ENCODE measurements at places on chromosomes 1 and 21.
A peak's percentile ranks its signal among the peaks of the same experiment; 100 is the strongest.

- no peak for DNase-seq
These were observed 139.5 kb downstream of the GLIS1 start for GRCh38 chr1:53599481-53599880.

- no peak for DNase-seq
These were observed 9.5 kb downstream of the SH3BP5L start for GRCh38 chr1:248816042-248816851.

DNA sequence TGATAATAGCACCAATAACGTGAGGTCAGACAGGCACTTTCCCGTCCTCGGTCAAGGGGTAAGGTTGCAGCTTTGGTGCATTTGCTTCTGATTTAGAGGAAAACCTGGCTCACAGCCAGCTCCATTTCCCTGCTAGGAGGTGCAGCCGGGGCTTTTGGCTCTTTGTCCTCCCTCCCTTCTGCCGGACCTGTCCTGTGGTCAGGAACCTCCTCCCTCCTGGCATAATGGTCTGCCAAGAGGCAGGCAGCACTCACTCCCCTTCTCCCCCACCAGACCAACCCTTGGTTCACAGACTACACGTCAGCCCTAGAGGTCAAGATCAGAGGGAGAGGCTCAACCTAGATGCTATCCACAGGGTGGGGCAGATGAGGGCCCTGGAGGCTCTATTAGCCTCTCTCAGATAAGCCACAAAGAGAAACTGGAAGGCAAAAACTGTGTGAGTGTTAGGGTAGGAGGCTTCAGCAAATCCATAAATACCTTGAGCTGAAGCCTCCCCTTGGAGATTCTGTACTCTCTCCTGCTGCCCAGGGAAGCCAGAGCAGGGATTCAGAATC is 64.8 kb downstream of the PLXNA2 start:
- no peak for DNase-seq

DNA sequence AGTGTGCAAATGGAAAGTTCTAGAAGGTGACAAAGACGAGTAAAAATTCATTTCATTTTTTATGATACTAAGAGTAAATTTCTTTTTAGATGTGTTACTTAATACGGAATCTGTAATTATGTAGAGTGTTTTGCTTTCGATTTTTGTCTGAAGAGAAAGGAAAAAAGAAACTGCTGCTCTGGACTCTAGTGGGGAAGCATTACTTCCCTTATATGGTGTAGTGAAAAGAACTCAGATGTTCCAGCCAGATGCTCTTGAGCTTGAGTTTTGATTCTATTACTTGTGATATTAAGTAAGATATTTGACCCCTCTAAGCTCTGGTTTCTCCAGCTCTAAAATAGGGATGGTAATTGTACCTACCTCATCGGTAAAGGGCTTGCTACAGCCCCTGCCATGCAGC is 12.2 kb upstream of the GPR161 start:
- no peak for DNase-seq

DNA sequence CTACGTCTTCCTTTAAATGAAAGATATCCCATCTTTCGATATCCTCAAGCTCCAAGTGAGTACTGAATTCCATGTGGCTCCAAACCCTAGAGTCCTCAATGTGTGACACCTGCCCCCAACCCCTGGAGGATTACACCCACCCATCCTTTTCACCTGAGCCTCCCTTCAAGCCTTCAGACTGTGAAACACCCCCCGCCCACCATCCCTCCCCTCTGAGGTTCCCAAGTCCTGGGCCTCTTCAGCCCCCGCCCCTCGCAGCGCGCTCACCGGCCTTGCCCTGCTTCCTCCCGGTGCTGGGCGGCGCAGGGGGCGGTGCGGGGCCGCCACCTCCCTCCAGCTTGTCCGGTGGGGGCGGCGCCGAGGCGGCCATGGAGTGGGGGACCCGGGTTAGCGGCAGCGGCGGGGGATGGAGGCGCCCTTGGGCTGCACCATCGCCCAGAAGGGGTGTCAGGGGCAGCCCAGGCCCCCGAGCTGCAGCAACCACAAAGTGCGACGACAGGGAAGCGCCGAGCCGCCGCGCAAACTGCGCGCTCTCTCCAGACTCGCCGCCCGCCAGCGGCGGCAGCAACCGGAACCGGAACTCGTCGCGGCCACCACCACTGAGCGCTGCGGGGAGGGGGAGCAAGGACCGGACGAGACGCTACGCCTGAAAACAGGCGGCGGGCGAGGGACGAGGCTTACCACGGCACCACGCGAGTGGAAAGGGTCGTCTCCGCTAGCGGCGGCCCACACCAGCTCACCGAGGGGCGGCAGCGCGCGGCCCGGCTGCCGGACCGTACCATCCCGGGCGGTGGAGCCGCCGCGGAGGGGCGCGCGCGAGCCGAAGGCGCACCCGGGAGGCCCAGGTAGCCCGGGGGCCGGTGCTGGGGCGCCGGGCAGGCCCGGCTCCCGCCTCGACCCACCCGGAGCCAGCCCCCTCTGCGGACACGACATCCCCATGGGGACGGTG is at the start of gene PYGO2:
Gene PYGO2 (minus strand): TSS at position 576 of the 949 bp plus-strand sequence. CDS start 206 bp downstream, at position 370.
- peak; percentile 85 for DNase-seq

GRCh38 chr1:27428316-27429028 is 36.0 kb downstream of the GPR3 start:
- DNase-seq: no peak

GRCh38 chr1:179007233-179007632 is 18.5 kb upstream of the FAM20B start:
- DNase-seq: no peak

DNA sequence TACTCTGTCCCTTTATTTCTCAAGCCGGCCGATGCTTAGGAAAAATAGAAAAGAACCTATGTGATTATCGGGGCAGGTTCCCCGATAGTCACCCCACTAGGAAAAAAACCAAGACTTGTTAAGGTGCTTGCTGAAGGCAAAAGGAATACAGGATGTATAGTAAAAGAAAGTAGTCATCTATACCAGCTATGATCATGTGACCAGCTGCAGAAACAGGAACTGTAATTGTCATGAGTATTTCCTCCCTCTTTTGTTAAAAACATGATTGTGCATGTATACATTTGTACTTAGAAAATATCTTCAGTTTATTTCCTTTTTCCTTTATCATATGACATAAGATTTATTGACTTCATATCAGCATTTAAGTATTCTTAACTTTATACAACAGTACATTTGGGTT is 30.5 kb downstream of the PIGK start:
- DNase-seq: no peak

DNA sequence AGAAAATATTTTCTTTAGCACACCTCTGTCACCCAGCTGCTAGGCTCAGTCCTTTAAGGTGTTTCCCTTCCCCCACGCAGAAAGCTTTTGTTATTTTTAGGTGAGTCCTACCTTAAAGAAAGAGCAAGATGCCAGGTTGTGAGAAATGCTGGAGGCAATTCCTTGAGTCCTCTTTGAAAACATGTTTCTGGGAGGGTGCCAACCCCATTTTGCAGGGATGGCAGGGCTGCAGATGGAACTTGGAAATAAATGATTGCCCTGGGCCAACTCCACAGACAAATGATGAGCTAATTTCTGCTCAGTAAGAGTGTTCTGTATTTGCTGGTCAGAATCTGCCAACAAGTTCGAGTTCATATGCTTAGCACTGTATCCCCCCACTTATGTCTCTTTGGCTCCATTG is 119.2 kb upstream of the RAB3GAP2 start:
- DNase-seq: no peak

DNA sequence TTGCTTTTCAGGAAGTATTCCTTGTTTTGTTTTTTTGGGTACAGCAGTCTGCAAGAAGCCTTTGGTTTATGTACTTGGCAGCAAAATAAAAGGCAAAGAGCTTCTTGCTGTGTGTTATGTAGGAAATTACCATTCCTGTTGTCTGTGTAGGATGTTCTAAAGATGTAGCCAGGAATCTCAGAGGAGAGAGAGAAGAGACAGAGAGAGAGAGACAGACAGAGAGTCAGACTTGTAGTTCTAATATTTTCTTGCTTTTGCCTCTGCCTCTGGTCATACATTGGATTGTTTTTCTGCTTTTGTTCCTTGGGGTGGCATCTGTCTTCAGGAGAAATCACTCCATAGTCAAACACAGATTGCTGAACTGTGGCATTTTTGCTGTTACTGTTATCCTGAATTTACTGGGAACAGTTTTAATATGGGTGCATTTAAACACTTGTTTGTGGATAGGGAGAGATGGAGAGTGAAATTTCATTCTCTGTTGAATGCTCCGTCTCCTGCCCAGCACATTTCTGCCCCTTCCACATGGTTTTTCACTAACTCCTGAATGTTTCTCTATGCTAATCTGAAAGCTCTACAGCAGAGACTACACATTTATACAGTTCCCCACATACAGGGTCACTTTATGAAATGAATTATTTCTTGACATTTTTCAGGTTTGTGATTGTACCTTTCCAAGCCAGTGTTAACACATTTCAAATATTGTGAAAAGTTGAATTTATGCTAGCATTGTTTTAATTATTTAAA is 49.8 kb downstream of the POU2F1 start:
- no peak for DNase-seq

DNA sequence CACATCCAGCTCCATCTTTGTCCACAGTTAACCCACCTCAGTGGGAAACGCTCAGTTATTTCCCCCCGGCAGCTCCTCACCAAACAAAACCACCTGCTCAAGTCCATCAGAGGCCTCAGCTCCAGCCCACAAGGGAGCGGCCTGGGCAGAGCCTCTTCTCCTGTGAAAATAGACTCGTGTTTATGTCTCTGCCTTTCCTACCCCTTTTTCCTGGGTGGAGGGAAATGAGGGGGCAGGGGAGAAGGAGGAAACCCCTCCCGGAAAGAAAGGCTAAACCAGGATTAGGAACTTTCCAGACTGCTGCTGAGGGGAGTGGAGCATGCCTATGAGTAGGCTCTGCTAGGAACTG is 81.6 kb downstream of the PAX7 start:
- no peak for DNase-seq

DNA sequence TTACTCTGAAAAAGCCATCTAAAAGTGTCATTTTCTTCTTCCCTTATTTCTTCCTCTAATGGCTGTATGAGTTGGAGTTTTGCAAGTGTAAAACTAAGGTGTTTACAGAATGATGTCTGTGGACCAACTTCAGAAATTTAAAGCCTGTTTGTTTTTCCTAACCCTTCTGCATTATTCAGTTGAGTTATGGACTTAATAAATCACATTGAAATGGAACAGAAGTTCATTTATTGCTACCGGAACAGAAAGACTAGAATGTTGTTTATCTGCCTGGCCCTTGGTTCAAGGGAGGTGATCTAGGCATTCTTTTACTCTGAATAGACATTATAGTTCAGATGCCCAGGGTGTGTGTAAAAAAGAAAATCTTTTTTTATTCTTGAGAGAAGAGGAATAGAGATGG is 24.8 kb downstream of the SYT14 start:
- DNase-seq: no peak

- DNase-seq: no peak
These were observed 588.8 kb downstream of the PLA2G4A start for GRCh38 chr1:187417520-187417919.

- no peak for DNase-seq
These were observed 143.0 kb downstream of the MRPL39 start for GRCh38 chr21:25464275-25464674.

DNA sequence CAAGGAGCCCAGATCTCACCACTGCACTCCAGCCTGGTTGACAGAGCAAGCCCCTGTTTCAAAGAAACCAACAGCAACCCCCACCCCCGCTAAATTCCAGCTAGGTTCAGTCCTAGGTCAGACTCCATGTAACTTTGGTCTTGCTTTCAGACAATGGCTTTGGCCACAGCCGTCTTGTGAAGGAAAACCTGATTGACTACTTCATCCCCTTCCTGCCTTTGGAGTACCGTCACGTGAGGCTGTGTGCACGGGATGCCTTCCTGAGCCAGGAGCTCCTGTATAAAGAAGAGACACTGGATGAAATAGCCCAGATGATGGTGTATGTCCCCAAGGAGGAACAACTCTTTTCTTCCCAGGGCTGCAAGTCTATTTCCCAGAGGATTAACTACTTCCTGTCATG is 12.9 kb downstream of the TOR3A start:
- DNase-seq: no peak

DNA sequence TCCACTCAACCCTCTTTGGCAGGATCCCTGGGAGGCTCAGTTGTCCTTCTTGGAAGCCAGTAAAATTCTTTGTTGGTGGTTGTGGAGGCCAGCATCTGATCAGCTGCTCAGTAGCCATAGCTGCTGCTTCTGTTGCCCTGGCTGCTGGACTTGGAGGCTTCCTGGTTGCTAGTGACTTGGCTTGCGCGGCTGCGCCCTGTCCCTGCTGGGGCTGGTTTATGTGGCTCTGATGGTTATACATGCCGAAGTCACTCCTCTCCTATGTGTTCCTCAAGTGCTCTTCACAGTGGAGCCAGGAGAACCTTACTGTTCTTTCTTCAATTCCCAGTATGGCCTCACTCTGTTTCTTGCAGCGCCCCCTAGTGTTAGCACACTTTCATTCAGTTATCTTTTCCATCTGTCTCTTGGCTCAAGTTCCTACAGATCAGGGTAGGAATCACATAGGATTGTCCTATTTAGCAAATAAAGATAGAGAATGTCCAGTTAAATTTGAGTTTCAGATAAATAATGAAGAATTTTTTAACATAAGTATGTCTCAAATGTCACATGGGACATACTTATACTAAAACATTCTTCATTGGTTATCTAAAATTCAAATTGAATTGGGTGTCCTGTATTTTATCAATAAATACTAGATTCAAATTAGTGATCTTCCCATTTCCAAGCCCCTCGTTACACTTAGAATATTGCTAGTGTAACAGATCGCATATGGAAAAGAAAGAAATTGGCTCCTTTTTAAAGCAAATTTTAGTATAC is 176.5 kb downstream of the TGFB2 start:
- no peak for DNase-seq

DNA sequence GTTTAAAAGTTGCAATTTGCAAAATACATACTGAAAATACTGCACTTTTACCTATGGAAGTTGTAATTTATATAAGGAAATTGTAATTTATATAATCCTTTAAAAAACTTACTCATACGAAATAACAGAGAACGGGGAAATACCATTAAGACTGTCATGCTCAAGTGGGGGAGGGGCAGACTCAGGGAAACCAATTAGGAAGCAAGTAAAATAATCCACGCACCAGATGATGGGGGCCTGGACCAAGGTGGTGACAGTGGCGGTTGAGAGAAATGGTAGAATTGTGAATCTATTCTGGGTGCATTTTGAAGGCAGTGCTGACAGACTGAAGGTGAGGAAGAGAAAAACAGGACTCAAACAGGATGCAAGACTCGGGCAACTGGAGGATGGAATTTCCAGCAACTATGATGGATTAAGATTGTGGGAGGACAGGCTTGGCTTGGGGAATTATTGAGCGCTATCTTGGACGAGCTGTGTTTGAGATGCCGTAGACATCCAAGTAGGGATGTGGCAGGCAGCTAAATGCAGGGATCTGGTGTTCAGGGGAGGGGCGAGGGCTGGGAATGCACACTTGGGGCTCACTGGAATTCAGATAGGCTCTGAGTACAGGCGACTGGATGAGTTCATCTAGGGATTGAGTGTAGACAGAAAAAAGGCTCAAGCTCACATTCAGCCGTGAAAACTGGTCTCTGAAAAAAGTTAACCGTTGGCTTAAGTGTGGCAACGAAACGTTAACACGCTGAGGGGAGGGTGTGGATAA is 977 bp downstream of the LCA5L start:
- DNase-seq: no peak

DNA sequence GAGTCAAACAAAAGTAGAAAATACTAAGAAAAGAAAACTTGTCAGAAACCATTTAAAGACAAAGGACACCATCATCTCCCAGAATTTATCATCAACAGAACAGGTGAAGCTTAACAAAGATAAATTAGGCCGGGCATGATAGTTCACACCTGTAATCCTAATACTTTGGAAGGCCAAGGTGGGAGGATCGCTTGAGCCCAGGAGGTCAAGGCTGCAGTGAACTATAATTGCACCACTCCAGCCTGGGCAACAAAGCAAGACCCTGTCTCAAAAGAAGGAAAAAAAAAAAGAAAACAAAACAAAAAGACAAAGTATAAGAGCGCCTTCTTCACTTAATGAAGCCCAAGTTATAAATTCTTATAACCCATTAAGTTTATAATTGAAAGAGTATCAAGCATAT is 25.6 kb downstream of the RERE start:
- no peak for DNase-seq

Measured in activated CD4-positive, CD25-positive, alpha-beta regulatory T cell treated with anti-CD3 and anti-CD28 coated beads, Interleukin-2, amount 50 U/mL, for 72 hours (primary cell).